ENCODE measurements at places on chromosomes 16 and 17.
A peak's percentile ranks its signal among the peaks of the same experiment; 100 is the strongest.

DNA sequence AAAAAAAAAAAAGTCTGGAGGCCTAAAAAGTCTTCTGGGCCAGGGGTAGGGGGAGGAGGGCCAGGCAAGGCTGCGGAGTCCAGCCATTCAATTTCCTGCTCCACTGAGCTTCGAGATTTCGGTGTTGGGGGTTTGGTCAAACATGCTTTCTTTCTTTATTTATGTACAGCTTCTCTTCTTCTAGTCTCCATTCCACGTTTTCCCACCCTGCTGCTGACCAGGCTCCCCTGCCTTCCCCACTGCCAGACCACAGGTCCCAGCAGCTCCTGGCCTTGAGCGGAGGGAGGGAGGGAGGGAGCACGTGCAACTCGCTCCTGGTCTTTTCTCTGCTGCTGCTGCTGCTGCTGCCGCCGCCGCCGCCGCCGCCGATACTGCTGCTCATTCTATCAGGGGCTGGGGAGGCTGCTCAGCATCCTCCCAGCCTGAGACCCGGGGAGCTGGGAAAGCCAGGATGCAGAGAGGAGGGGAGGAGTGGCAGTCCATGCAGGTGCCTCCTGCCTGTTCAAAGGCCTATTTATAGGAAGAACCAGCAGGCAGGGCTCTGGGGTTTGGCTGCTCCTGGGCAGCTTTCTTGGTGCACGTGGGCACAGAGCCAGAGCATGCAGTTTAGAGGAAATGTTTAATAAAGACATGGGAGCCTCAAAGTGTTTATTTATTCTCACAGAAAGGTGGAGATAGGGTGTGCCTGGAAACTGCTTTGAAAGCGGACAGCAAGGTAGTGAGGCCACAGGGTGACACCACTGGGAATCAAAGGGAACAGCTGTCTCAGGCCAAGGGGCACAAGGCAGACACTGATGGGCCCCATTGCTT lies 23.4 kb upstream of the ZFHX3 start:
- DNase-seq: no peak

- DNase-seq: no peak
These were observed 7.3 kb upstream of the METRNL start for GRCh38 chr17:83071966-83072562.

- DNase-seq: no peak
These were observed 37.6 kb upstream of the CNEP1R1 start for GRCh38 chr16:49987381-49987780.

- DNase-seq: no peak
These were observed 694 bp downstream of the MRPL27 start for GRCh38 chr17:50372222-50372757.

DNA sequence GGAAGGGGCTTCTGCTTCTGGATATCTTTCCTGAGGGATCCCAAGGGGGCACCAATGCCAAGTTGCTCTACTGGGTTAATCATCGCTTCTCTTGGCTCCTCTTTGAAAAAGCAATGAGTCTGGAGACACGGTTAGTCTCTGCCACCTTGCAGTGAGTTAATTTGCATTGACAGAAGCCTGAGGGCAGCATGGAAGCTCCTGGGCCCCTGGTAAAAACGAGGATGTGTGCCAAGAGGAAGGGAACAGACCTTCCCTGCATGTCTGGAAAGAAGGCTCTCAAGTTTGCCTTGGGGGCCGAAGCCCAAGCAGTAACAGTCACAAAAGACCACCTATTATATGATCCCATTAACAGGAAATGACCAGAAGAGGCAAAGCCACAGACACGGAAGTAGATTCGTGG lies 86.7 kb downstream of the IRX5 start:
- DNase-seq: no peak

GRCh38 chr17:73436954-73437353 lies 125.2 kb upstream of the CDC42EP4 start:
- DNase-seq: no peak

DNA sequence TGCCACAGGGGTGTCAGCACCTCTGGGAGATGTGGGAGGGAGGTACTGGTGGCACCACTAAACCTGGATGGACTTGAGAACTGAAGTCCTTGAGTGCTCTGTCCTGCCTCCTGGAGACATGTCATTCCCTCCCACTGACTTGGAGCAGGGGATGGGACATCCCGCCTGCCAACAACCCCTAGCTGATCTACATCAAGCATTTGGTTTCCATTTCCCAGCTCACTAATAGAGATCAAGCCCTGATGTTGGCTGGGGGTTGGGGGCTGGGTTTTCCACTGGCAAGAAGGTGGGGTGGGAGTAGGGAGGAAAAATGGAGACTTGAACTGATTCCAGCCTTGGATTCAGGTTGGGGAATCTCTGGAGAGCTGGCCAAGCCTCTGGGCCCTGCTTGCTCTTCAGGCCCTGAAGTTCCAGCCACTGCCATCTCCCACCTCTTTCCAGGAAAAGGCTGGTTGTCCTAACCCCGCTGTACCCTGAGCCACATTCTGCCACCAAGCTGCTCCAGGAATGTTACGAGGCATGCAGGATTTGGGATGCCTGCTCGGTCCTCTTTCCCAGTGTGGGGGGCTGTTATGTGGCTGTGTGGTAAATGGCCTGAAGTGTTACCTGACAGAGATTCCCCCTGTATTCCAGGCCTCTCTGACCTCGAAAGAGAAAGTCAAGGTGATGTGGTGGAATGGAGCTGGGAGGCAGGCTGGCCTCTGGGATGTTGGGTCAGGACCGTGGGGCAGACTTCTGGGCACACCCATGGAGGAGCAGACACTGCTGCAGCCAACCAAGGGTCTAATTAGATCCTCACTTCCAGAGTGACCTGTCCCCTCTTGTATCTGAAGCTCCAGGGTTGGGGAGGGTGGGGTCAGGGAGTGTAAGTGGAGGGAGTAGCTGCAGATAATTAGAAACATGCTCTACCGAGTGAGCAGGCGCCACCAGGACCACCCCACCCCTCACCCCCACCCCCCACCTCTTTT lies 16.7 kb downstream of the IGFBP4 start:
- no peak for DNase-seq

DNA sequence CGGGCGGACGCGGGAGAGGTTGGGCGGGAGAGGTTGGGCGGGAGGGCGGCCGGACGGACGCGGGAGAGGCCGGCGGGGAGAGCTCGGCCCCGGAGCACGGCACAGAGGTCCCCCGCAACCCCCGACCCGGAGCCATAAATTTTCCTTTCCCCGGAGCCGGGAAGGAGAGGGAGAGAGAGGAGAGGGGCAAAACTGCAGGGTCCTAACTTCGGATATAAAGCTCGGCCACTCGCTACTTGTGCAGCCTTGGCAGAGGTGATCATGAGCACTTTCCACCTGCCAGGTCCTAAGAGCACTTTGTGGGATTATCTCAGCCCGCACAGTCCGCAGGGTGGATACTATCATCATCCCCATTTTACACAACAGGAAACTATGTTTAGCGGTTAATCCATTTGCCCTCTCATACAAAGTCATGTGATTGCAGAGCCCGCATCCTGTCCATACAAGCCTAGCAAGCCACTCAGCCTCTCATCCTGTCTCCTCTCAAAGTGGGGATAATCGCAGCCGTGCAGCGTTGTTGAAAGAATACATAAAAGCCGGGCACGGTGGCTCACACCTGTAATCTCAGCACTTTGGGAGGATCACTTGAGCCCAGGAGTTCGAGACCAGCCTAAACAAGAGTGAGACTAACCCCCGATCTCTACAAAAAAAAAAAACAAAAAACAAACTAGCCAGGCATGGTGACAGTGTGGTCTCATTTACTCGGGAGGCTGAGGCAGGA lies 780 bp upstream of the DCAKD start:
- no peak for DNase-seq

- no peak for DNase-seq
These were observed 349.9 kb downstream of the CPPED1 start for GRCh38 chr16:12453832-12454231.

DNA sequence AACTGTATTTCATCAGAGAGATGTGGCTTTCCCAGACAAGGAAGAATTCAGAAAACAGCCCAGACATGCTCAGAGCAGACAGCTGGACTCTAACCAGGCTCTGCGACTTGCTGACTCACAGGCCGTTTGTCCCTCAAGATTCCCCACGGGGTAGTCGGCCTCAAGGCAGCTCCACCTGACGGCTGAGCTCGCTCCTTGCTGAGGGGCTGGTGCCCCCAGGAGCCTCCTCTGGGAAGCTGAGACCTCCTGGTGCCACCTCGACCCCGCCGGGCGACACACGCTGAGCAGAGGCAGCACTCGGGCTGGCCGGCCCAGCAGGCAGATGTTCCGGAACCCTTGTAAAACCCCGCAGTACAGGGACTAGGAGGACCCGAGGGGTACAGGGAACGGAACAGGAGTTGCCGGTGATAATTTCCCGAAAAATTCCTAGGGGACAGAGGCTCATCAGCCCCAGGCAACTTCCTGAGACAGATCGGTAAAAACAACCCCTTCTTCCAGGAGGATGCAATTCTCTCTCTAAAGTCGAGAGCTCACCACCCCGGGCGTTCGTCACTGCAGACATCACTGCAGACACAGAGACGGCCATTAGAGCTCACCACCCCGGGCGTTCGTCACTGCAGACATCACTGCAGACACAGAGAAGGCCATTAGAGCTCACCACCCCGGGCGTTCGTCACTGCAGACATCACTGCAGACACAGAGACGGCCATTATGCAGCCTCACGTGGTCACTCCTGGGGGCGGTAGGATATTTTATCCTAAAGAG lies 19.9 kb downstream of the RPH3AL start:
- no peak for DNase-seq

GRCh38 chr16:68079626-68080344 lies 5.4 kb upstream of the NFATC3 start:
- DNase-seq: peak; percentile 34

- DNase-seq: no peak
These were observed 37.3 kb downstream of the GRB7 start for GRCh38 chr17:39775031-39775430.

- no peak for DNase-seq
These were observed 158.6 kb downstream of the C16orf78 start for GRCh38 chr16:49531931-49532840.

DNA sequence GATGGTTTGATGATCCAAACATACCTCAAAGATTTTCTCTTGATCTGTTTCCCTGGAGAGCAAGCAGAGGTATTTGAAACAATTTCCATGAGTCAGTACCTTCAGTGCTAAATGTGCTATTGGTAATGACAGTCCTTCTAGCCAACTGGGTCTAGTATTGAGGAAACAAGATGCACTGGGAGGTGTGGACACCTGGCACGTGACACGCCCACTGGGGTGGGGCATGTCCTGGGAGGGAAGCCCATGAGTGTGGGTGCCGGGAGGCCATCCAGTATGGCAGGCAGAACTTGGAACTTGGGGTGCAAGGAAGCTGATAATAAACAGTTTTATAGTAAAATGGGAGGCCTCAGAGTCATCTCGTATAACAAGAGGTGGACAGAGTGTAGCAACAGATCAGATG lies 17.9 kb upstream of the AKAP1 start:
- no peak for DNase-seq

DNA sequence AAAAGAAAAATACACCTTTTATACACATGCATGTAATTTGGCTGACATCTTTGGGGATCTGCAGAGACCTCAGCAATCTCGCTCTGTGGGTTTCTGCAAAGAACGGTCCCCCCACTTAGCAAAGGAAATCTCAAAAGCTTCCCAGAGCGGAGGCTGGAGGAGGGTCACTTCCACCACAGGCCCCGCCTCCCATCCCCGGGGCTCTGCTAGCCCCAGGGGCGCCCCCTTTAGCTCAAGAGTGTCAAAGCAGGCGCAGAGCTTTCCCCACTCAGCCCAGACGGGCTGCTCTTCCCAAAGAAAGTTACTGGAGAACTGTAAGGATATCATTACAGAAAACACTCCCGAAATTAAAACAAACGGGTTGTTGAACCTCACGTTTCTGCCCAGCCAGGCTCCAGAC lies 11.4 kb downstream of the SLC13A5 start:
- DNase-seq: no peak

DNA sequence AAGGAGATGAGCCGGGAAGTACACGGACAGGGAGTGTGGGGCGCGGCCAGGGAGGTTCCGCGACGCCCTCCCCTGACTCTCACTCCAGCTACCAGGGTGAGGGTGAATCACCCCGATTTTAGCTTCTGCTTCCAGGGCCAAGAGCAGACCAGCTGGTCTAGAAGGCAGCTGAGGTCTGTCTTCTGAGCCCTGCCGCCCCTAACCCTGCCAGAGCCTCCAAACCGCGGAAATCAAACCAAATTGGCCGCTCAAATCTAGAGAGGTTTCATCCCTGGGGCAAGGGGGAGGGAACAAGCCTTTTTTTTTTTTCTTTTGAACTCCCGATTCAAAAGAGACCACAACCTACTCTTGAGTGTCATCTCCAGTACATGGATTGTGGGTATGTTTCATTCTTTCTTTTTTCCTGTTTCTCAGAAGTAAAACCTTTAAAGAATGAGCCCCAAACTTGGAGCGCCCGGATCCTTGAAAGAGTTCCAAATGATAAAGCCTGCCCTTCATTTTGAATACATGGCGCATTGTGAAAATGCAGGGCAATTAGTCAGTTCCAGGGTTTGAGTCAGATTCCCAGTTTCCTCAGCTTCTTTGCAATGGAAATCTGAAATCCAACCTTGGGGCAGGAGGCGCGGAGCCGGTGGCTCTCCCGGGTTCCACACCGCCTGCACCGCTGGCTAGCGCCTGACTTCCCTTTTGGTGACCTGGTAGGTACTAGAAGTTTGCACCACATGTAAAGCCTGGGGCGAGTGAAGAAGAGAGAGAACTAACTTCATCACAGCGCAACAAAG lies 16.5 kb upstream of the ZFHX3 start:
- no peak for DNase-seq

DNA sequence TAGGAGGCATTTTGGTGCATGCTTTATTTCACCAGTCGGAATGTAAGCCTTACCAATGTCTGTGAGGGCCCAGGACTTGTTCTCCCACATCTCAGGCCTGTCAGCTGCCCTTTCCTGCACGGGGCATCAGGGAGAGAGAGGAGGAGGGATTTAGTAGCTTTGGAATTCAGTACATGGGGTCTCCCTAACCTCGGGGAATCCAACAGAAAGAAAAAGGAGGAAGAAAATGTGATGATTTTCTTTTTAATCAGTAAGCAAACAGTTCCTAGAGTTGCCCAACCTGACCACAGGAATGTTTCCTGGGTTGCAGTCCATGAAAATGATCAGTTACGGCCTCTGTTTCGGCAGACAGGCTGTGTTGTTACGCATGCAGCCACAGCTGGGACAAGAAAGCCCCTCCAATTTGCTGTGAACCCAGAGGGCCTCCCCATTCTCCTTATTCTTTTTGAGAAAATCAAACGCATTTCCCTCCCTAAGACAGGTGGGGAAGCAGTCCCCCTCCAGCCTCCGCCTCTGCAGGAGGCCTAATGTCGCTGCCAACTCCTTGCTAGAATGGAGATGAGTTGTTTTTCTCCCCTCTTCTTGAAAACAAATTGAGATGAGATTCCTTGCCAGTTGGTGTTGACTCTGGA lies 53.1 kb upstream of the TANGO6 start:
- no peak for DNase-seq

- DNase-seq: no peak
These were observed 13.8 kb downstream of the MAP2K3 start for GRCh38 chr17:21298056-21298982.

DNA sequence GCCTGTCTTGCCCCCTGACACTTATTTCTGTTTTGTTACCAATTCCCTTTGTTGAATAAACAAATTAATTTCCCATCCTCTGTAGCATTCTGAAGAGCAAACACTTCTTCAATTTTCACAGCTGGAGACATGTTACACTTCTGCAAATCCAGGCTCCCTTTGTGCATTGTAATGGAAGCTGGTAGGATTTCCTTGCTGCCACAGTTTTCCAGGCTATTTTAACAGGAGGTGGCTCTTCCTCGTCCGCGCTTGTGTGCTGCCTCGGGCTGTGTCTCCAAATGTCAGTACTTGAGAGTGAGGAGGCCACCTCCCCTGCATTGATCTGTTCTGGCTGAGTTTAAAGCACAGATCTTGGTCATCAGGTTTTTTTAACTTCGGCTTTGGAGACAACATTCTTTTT lies 40.0 kb downstream of the SOST start:
- no peak for DNase-seq

All from stimulated activated CD4-positive, alpha-beta T cell treated with anti-CD3 and anti-CD28 coated beads, TNF-alpha, amount 100 ng/mL, for 4 hours (primary cell).